Cerebellar nuclear complex (tissue), 1 donor: ENCODE measurements at places on chromosomes 5 and 9.

DNA sequence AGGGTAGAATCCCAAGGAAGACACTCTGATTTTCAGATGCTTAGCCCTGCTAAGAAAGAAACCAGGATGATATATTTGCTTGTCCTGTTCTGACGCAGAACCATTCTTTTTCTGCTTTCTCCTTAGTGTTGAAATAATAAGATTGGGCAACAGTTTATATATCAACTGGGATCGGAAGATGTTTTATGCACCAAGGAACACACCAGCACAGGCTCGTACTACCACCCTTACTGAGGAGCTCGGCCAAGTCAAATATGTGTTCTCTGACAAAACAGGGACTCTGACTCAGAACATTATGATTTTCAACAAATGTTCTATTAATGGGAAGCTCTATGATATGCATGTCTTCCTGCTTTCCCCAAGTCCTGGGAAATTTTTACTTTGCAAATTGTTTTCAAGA, 19.0 kb upstream of the RUSC2 start:
- DNase-seq = no peak

DNA sequence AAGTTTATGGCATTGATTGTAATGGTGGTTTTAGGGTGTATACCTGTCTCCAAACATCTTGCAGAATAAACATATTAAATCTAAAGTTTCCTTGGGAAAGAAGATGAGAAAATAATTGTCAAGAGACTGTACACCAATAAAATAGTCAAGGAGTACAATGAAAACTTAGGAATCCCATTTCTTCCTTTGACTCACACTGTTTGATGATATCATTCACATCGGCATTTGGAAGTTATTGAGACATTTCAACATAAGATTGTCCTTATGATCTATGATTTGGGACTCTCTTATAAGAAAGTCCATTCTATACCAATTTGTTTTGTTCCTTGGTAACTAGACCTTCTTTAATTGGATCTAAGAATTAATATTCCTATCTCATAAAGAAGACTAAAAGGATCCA, 482.7 kb downstream of the RAB3C start:
- no peak for DNase-seq

DNA sequence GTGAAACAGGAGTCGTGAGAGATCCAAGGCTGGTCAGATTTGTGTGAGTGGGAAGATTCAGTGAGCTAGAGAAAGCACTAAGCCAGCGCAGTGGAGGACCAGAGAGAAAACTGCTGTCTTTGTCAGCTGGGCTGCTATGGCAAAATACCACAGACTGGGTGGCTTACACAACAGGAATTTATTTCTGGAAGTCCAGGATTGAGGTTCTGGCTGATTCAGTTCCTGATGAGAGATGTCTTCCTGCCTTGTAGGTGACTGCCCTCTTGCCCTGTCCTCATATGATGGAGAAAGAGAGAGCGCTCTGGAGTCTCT, 24.2 kb upstream of the ANKRD33B start:
- DNase-seq = no peak

DNA sequence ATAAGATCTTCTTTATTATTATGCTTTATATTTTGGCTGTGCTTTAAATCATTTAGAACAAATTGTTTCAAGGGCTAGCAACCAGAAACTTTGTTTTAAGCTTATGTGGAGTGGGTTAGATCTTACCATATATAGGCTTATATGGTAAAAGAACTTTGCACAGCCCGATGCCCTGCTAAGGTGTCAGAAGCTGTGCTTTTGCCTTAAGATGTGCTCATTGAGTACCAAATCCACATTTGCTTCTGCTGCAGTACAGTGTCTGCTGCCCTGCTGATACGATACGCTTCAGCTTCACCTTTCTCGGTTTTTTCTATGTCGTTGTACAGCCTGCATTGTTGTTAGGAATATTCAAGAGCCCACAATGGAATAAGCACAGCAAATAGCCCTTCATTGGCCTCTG, 34.8 kb downstream of the CD180 start:
- DNase-seq = no peak

DNA sequence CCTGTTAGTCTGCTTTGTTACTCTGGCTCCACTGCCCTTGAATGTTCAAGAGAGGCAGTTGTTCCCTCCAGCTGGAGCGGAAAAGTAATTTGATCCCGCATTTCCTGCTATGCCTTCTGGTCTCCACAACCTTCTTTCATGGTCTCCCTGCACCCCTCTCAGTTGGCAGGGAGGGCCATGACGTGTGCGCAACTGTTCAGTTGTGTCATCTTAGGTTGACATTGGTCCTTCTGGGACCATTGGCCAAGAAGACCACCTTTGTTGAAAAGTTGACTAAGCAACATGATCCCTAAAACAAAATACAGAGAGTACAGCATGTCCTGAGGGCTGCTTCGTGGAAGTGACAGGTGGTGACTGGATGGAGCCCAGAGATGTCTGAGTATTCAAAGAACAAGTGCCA, 192.5 kb upstream of the TUT7 start:
- no peak for DNase-seq

GRCh38 chr5:159725475-159725874, 190.8 kb upstream of the ADRA1B start:
- no peak for DNase-seq

- DNase-seq = no peak
These were observed 171.7 kb downstream of the ATPSCKMT start for GRCh38 chr5:10077791-10078545.
